ENCODE measurements at places on chromosomes 7 and 10.

DNA sequence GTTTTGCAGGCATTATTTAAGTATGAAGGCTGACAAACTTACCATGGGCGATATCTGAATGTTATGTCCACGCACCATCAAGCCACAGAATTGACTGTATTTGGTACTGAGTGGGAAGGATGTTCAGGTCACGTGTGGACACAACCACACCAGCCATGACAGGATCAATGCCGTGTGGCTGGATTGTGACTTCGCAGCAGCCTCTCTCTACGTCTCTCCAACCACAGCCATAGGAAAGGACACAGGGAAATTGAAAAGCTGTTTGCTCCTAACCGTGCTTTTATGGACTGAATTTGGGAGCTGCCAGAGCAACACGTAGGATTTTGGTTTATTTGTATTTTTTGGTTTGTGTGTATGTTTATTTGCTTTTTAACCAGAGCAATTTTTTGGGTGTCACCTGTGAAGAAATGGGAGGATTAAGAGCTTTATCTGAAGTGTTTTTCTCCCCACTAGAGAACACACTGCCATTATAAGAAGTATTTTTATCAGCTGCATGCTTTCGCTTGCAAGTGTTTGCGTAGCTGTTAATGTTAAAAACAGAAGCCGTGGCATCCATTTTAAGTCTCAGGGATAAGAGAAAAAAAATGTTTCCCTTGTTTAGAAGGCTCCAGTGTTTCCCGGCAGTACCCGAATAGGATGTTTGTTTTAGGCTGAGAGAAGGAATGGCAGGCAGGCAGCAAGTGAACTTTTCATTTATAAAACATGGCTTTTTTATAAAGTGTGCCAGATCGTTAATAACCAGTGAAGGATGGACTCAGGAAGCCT is 401.1 kb upstream of the NFE2L3 start:
- DNase-seq: no peak

- no peak for DNase-seq
Observed at GRCh38 chr10:80203835-80204676, 1.3 kb downstream of the ANXA11 start.

- DNase-seq: no peak
Observed at GRCh38 chr10:46541017-46541661, 15.3 kb downstream of the GPRIN2 start.

DNA sequence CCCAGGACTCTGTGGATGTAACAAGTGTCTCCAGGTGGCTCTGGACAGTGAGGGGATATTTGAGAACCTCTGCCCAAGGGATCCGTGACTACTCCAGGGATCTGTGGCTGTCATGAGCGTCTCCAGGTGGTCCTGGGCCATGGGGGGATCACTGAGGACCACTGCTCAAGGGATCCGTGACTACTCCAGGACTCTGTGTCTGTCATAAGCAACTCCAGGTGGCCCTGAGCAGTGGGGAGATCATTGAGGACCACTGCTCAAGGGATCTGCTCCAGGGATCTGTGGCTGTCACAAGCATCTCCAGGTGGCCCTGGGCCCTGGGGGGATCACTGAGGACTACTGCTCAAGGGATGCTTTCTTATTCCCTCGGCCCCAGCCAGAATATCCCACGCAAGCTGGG is 133.2 kb upstream of the ADARB2 start:
- DNase-seq: no peak

DNA sequence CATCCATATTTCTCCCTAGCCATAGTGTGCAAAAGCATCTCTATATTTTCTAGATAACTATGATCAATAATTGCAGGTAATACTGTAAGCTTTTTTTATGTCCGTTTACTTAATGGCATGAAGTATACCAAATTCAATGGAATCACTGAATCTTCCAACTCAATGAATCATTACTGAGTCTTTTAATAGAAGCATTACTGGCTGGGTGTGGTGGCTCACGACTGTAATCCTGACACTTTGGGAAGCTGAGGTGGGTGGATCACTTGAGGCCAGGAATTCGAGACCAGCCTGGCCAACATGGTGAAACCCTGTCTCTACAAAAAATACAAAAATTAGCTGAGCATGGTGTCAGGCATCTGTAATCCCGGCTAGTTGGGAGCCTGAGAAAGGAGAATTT is 372.5 kb downstream of the BMPER start:
- no peak for DNase-seq
